ENCODE measurements at places on chromosomes 7 and 10. TPM values are rescaled to one million over a fixed set of nuclear protein-coding genes. Genes with fewer than 3 reads are reported as not detected.
A peak's percentile ranks its signal among the peaks of the same experiment; 100 is the strongest.

Gene COX15
- total RNA-seq, result 37.7 TPM

Gene ZNF804B
- total RNA-seq, result not detected

Gene CPEB3
- 0.45 TPM for total RNA-seq

Gene AMPH
- 0.19 TPM for total RNA-seq

- DNase-seq, result no peak
Measured at GRCh38 chr10:58887474-58887873, 289.0 kb upstream of the PHYHIPL start.

- DNase-seq, result peak; percentile 32
Measured at GRCh38 chr10:13450069-13450468, 78.7 kb downstream of the BEND7 start.

DNA sequence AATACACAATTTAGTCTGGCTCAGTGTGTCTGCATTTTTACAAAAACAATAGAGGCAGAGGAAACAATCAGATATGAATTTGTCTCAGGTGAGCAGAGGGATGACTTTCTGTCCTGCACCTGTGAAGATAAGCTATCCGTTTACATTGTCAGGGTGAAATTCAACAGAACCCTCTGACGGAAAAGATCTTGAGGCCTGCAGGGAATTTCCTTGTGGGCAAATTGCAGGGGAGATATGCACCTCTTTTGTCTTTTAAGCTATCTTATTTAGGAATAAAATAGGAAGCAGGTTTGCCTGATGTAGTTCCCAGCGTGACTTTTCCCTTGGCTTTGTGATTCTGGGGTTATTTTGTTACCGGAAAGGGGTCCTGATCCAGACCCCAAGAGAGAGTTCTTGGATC lies 325.1 kb downstream of the GALNT17 start:
- no peak for DNase-seq

DNA sequence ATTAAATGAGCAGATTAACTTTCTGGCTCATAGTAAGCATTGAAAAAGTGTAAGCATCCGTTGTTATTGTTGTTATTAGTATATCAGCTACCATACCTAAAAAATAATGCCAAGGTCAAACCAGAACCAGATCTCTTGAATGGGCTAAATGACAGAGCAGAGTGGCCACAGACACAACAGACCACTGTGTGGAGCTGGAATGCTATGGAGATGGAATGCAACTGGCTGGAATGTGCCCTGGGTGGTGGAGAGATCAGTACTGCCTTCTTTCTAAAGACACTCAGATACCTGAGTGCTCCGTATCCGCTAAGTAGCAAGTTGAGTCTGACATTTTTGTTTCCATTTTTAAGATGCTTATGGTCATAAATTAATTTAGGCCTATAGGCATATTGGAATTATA lies 20.5 kb upstream of the DNAJB12 start:
- DNase-seq, result no peak

All from LHCN-M2 (cell line).